Bone marrow (tissue), 2 donors: ENCODE measurements at places on chromosomes 3 and 15.

- no peak for DNase-seq
These were observed 397.6 kb upstream of the THBS1 start for GRCh38 chr15:39183164-39183881.

- DNase-seq = no peak
These were observed 69.7 kb downstream of the SCN5A start for GRCh38 chr3:38579551-38580449.

GRCh38 chr15:94579286-94579685 lies 347.9 kb downstream of the MCTP2 start:
- DNase-seq = no peak

GRCh38 chr3:120451272-120451761 lies 525 bp upstream of the FSTL1 start:
- DNase-seq = no peak

DNA sequence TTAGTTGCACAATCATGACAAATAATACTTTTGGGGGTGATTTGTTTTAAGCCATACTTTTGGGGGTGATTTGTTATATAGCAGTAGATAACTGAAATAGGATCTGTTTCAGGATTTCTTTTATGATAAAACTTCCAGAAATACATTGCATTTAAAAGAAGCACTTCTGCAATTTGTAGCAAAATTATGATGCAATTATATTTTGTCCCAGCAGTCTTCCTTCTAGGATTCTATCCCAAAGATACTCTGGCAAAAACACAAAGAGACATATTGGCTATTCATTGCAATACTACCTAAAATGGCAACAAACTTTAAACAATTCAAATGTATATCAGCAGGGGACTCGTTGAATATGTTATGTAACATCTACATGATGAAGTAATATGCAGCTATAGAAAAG lies 78.9 kb upstream of the ANKRD28 start:
- no peak for DNase-seq

GRCh38 chr15:68197170-68197492 lies 8.0 kb downstream of the CALML4 start:
- DNase-seq = no peak

- no peak for DNase-seq
These were observed 66.0 kb upstream of the GCNT3 start for GRCh38 chr15:59545573-59545972.

DNA sequence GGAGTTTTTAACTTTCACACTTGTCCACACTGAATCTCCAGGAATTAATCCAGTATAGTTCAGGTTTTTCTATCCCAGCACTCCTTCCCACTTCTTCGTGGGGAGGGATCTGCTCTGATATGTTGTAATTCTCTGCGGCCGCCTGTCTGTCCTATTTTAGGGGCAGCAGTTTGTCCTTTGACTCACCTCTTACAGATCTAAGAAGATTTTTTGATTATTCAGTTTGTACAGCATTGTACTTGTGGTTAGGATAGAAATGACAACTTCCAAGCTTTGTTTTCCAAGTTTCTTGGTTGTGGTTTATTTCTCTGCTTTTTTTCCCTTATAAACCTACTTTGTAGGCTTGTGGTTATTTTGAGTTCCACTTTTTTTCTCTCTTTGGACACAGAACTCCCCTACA lies 601.7 kb downstream of the SI start:
- no peak for DNase-seq

DNA sequence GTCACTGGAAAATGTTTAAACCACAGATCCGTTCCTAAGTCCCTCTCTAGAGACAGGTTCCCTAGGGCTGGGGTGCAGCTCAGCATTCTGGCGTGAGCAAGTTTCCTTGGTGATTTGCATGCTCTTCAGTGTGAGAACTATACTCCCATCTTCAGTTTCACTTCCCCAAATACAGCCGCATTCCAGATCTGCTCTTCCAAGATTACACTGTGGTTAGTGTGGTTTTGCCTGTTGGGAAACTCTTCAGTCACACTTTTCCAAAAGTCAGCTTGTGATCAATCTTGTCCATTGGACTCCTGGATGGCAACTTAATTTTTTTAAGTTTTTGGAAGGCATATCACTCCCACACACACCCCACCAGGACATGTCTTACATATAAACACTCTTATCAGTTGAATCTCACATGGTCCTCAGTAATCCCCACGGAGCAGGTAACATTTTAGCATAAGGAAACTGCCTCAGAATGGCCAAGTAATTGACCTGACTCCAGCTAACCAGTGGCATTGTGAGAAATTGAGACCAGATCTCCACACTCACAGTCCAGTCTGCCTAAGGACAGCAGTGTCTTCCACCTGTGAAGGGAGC lies 33.5 kb upstream of the PTPN23 start:
- DNase-seq = no peak
